Fibroblast of skin of right biceps (primary cell): ENCODE measurements at places on chromosomes 1 and 21.

GRCh38 chr1:83747853-83748482 is 251.0 kb downstream of the TTLL7 start:
- DNase-seq = no peak

DNA sequence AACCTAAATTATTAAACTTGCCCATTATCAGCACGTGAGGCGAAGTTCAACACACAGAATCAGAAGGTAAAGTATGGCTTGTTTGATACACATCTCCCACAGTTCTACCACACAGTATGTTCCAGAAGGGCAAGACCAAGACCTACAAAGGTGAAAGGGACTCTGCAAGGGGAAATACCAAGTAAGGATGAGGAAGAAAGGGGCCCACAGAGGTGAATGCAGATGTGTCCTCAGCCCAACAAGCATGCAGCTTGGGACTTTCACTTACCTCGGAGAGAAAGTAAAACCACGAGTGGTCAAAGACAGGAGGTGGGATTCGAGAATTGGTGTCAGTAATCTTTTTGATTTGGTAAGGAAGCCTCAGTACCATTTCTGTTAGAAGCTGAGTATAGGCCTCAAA is 85.8 kb downstream of the UBR4 start:
- DNase-seq = no peak

GRCh38 chr1:84847253-84848250 is 45.5 kb downstream of the LPAR3 start:
- DNase-seq = peak; percentile 94

- peak; percentile 81 for DNase-seq
These were observed 35.0 kb upstream of the JAK1 start for GRCh38 chr1:65001231-65001792.
